Panc1 (cell line): ENCODE measurements at places on chromosomes 5 and 9. TPM values are rescaled to one million over a fixed set of nuclear protein-coding genes. Genes with fewer than 3 reads are reported as not detected.

The PPIC gene
- total RNA-seq, result 45.8 TPM

The PTPA gene
- total RNA-seq, result 114 TPM

The EXOSC2 gene
- total RNA-seq, result 41.0 TPM

The ACSL6 gene
- total RNA-seq, result 0.18 TPM

The SPATA31C1 gene
- not detected for total RNA-seq

The ADRB2 gene
- 1.0 TPM for total RNA-seq

The PCDHAC2 gene
- total RNA-seq, result 8.8 TPM

The WDR38 gene
- total RNA-seq, result not detected

The IQGAP2 gene
- total RNA-seq, result 0.59 TPM

The GPR150 gene
- 0.54 TPM for total RNA-seq

The GCNT4 gene
- total RNA-seq, result 0.33 TPM

The NXNL2 gene
- total RNA-seq, result 1.4 TPM

The CDX1 gene
- total RNA-seq, result not detected
